ENCODE measurements at places on chromosomes 2 and 18. TPM values are rescaled to one million over a fixed set of nuclear protein-coding genes. Genes with fewer than 3 reads are reported as not detected.

- DNase-seq = no peak
- H3K4me1 ChIP-seq = peaks cover 28% of the 10 kb centered on the region
- H3K27me3 ChIP-seq = no peaks in the 10 kb centered on the region
- no peaks in the 10 kb centered on the region for H3K36me3 ChIP-seq
- H3K4me3 ChIP-seq = no peak overlapping the region
These were observed 384.5 kb upstream of the MEIS1 start for GRCh38 chr2:66050392-66050791.

- no peak overlapping the region for H3K4me3 ChIP-seq
- H3K36me3 ChIP-seq = no peaks in the 10 kb centered on the region
- DNase-seq = no peak
- no peak overlapping the region for H3K27ac ChIP-seq
These were observed 460.5 kb downstream of the DSC3 start for GRCh38 chr18:30582078-30582477.

THADA gene
- 27.5 TPM for total RNA-seq

GRCh38 chr18:49668574-49669275 is 106.9 kb downstream of the LIPG start:
- peak; percentile 21 for DNase-seq
- H3K4me1 ChIP-seq = peaks cover 26% of the 10 kb centered on the region
- H3K27ac ChIP-seq = no peak overlapping the region
- H3K36me3 ChIP-seq = no peaks in the 10 kb centered on the region

GRCh38 chr2:159399716-159400415 is 113.4 kb upstream of the WDSUB1 start:
- no peaks in the 10 kb centered on the region for H3K27me3 ChIP-seq
- H3K4me3 ChIP-seq = no peak overlapping the region
- H3K27ac ChIP-seq = no peak overlapping the region
- H3K4me1 ChIP-seq = peaks cover 11% of the 10 kb centered on the region
- DNase-seq = no peak

GRCh38 chr18:80137976-80138375 is 28.9 kb downstream of the ADNP2 start:
- H3K4me1 ChIP-seq = peaks cover 7% of the 10 kb centered on the region
- no peak overlapping the region for H3K4me3 ChIP-seq
- no peaks in the 10 kb centered on the region for H3K27me3 ChIP-seq
- peaks cover 73% of the 10 kb centered on the region for H3K36me3 ChIP-seq

All from WTC11 (cell line).